ENCODE measurements at places on chromosomes 5 and 9. TPM values are rescaled to one million over a fixed set of nuclear protein-coding genes. Genes with fewer than 3 reads are reported as not detected.

- peaks cover 40% of the 10 kb centered on the region for H3K4me1 ChIP-seq
- H3K27ac ChIP-seq = peak overlapping the region; percentile 100
- H3K4me3 ChIP-seq = peak overlapping the region; percentile 97
- no peak for DNase-seq
These were observed 25.3 kb upstream of the ANXA2R start for GRCh38 chr5:43065387-43065947.

GRCh38 chr5:106415541-106415940, 1255.2 kb downstream of the EFNA5 start:
- H3K4me3 ChIP-seq = no peak overlapping the region
- no peaks in the 10 kb centered on the region for H3K4me1 ChIP-seq
- no peaks in the 10 kb centered on the region for H3K36me3 ChIP-seq
- no peak overlapping the region for H3K27ac ChIP-seq

Gene F2R
- 4.5 TPM for total RNA-seq

GRCh38 chr9:5853617-5854016, 20.7 kb upstream of the ERMP1 start:
- DNase-seq = no peak
- H3K27ac ChIP-seq = peak overlapping the region; percentile 72
- H3K27me3 ChIP-seq = no peaks in the 10 kb centered on the region
- peak overlapping the region; percentile 76 for H3K4me3 ChIP-seq
- peaks cover 51% of the 10 kb centered on the region for H3K4me1 ChIP-seq

GRCh38 chr5:10684303-10685086, 76.5 kb downstream of the DAP start:
- DNase-seq = no peak
- H3K4me1 ChIP-seq = peaks cover 15% of the 10 kb centered on the region
- peak overlapping the region; percentile 60 for H3K4me3 ChIP-seq
- H3K27me3 ChIP-seq = no peaks in the 10 kb centered on the region

- no peaks in the 10 kb centered on the region for H3K27me3 ChIP-seq
- H3K4me1 ChIP-seq = no peaks in the 10 kb centered on the region
- DNase-seq = no peak
- no peak overlapping the region for H3K4me3 ChIP-seq
- H3K27ac ChIP-seq = no peak overlapping the region
These were observed 50.2 kb downstream of the IPPK start for GRCh38 chr9:92619601-92620300.

Gene GPX3
- not detected for total RNA-seq

- H3K4me3 ChIP-seq = peak overlapping the region; percentile 85
- DNase-seq = no peak
- no peak overlapping the region for H3K27ac ChIP-seq
- peaks cover 13% of the 10 kb centered on the region for H3K36me3 ChIP-seq
- H3K4me1 ChIP-seq = peaks cover 13% of the 10 kb centered on the region
- H3K27me3 ChIP-seq = peaks cover 65% of the 10 kb centered on the region
These were observed 462 bp upstream of the MCC start for GRCh38 chr5:113488645-113489184.

GRCh38 chr5:14125262-14125661, 17.9 kb upstream of the TRIO start:
- no peak overlapping the region for H3K27ac ChIP-seq
- no peak overlapping the region for H3K4me3 ChIP-seq
- H3K4me1 ChIP-seq = no peaks in the 10 kb centered on the region

GRCh38 chr9:94182532-94182931, 76.6 kb upstream of the ZNF169 start:
- no peak overlapping the region for H3K4me3 ChIP-seq
- H3K27ac ChIP-seq = peak overlapping the region; percentile 36
- no peak for DNase-seq
- no peaks in the 10 kb centered on the region for H3K27me3 ChIP-seq

DNA sequence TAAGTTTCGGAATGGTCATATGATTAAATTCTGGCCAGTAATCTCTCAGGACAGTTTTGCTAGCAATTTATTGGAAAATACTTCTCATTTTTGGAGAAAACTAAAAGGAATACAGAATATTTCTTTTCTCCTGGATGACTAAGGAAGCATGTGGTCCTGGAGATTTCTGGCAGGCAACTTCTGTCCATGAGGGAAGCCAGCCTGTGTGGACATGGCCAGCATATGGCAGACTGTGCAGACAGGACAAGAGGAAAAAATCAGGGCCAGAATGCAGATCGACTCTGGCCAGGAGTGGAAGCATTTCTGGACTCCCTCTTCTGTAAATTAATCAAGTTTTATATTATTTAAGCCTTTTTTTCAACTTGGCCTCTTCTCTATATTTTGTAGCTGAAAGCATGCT, 100.4 kb upstream of the CDH18 start:
- H3K36me3 ChIP-seq = peaks cover 2% of the 10 kb centered on the region
- no peaks in the 10 kb centered on the region for H3K4me1 ChIP-seq
- H3K27me3 ChIP-seq = no peaks in the 10 kb centered on the region
- DNase-seq = no peak
- no peak overlapping the region for H3K27ac ChIP-seq
